ENCODE measurements at places on chromosomes 4 and X. TPM values are rescaled to one million over a fixed set of nuclear protein-coding genes. Genes with fewer than 3 reads are reported as not detected.
A peak's percentile ranks its signal among the peaks of the same experiment; 100 is the strongest.

- H3K27me3 ChIP-seq = no peaks in the 10 kb centered on the region
- H3K36me3 ChIP-seq = peaks cover 3% of the 10 kb centered on the region
- H3K4me1 ChIP-seq = no peaks in the 10 kb centered on the region
These were observed 169.7 kb downstream of the RAP1GDS1 start for GRCh38 chr4:98430708-98431403.

- H3K4me1 ChIP-seq = peaks cover 26% of the 10 kb centered on the region
- no peaks in the 10 kb centered on the region for H3K36me3 ChIP-seq
- H3K4me3 ChIP-seq = no peak overlapping the region
- DNase-seq = no peak
- H3K27me3 ChIP-seq = no peaks in the 10 kb centered on the region
These were observed 7.9 kb downstream of the SPARCL1 start for GRCh38 chr4:87521319-87521718.

DNA sequence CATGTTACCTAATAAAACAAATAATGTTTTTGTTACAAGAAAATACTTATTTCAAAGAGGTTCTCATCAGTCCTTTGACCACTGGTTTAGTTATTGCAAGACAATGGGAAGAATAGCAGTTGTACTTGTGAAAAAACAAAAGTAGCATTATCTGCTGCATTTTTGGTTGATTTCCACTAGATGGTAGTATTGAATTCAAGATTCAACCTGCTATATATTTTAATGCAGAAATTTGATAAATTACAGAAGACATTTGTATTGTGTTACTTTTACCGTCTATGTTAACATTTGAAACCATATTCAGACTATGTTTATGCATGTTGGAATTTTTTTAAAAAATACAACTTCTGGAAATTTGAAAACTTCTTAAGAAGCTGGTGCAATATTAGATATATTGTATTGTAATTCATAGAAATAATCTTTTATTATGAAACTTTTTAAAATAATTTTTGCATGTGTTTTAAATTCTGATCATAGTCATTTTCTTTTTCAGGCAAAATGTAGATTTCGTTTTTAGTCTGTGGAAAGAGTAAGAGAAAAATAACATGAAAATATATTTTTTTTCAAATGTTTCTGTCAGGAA, 56.4 kb downstream of the SPCS3 start:
- no peaks in the 10 kb centered on the region for H3K27me3 ChIP-seq
- H3K4me1 ChIP-seq = peaks cover 4% of the 10 kb centered on the region
- DNase-seq = no peak
- no peak overlapping the region for H3K4me3 ChIP-seq

Gene KIT
- total RNA-seq = 61.8 TPM

- peaks cover 11% of the 10 kb centered on the region for H3K4me1 ChIP-seq
- H3K4me3 ChIP-seq = no peak overlapping the region
- H3K27me3 ChIP-seq = no peaks in the 10 kb centered on the region
- no peak for DNase-seq
These were observed 61.1 kb downstream of the FAM13A start for GRCh38 chr4:88995874-88996273.

DNA sequence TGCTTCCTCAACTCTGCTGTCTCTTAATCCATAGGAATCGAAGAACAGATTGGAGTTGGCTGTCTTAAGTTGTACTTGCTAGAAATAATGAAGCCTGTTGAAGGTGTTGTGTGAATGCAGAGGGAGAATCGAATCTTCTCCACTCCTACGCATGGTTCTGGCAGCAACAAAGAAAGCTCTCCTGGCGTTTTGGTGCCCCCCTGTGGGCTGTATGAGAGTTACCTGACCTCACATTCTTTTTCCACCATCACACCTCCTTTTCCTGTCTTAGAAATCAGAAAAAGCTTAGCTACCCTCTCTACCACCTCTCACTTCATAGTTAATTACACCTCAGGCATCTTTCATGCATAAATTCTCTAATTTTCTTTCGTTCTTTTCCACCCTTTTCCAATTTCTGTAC, 16.3 kb downstream of the KLF8 start:
- peak; percentile 51 for DNase-seq
- H3K27ac ChIP-seq = no peak overlapping the region
- no peaks in the 10 kb centered on the region for H3K27me3 ChIP-seq
- H3K4me3 ChIP-seq = no peak overlapping the region
- no peaks in the 10 kb centered on the region for H3K36me3 ChIP-seq

Gene FATE1
- total RNA-seq = not detected

DNA sequence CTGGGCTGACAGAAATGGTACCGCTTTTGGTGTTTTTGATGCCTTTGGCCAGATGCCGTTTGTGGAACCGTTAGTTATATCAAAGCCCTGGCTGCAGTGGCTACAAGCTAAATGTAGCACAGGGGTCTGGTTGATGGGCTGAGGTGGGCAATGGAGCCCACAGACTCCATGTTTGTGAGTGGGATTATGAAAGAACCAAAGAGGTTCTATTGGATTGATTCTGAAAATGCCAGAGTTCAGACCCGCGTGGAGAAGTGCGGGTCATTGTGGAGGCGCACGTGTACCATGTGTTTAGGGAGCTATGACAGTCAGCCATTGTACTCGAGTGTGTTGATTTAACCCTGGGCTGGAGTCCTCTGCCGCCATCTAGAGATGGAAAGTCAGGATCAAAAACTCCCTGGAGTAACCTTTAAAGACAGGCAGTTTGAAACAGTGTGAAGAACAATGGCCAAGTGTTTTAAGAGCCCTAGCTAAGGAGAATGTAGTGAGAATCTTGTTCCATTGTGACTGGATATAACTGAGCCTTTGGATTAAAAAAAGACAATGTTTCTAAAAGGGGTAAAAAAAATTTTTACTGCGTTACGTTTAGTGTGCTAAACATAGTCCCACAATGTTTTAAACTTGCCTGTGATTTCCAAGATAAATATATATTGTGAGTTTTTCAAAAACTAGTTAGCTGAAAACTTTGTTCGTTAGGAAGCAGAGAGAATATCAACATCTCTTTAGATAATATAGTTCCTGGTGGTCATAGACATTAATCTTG, 12.7 kb downstream of the ART3 start:
- no peak overlapping the region for H3K27ac ChIP-seq
- H3K27me3 ChIP-seq = no peaks in the 10 kb centered on the region
- no peak overlapping the region for H3K4me3 ChIP-seq
- no peaks in the 10 kb centered on the region for H3K36me3 ChIP-seq
- H3K4me1 ChIP-seq = peaks cover 4% of the 10 kb centered on the region

Gene CXorf49
- not detected for total RNA-seq

DNA sequence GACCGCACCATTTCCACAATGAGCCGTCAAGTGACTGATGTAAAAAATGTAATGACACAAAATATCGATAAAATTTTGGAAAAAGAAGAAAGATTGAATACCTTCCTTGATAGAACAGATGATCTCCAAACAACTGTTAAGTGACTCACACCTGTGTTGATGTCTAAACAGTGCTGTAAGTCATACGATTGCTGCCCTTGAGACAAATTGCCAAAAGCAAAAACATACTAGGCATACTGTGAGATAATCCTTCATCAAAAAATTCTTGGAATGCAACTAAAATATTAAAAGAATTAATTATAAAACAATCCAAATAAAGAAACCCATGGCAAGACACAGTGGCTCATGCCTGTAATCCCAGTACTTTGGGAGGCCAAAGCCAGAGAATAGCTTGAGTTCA, 53.4 kb downstream of the HNRNPD start:
- no peaks in the 10 kb centered on the region for H3K27me3 ChIP-seq
- no peak overlapping the region for H3K27ac ChIP-seq
- no peak overlapping the region for H3K4me3 ChIP-seq
- no peaks in the 10 kb centered on the region for H3K4me1 ChIP-seq
- H3K36me3 ChIP-seq = no peaks in the 10 kb centered on the region

- no peaks in the 10 kb centered on the region for H3K27me3 ChIP-seq
- H3K4me3 ChIP-seq = no peak overlapping the region
- H3K4me1 ChIP-seq = no peaks in the 10 kb centered on the region
- DNase-seq = no peak
These were observed 350.0 kb downstream of the SLC7A11 start for GRCh38 chr4:137892134-137892533.

- DNase-seq = no peak
- H3K27me3 ChIP-seq = no peaks in the 10 kb centered on the region
- H3K4me3 ChIP-seq = no peak overlapping the region
- H3K36me3 ChIP-seq = no peaks in the 10 kb centered on the region
- H3K27ac ChIP-seq = no peak overlapping the region
These were observed 43.0 kb upstream of the CDKN2AIP start for GRCh38 chr4:183401473-183401872.

- no peaks in the 10 kb centered on the region for H3K36me3 ChIP-seq
- no peaks in the 10 kb centered on the region for H3K4me1 ChIP-seq
- DNase-seq = peak; percentile 8
- H3K27ac ChIP-seq = peak overlapping the region; percentile 16
- H3K4me3 ChIP-seq = peak overlapping the region; percentile 21
These were observed 497 bp downstream of the HPGD start for GRCh38 chr4:174521800-174522182.

DNA sequence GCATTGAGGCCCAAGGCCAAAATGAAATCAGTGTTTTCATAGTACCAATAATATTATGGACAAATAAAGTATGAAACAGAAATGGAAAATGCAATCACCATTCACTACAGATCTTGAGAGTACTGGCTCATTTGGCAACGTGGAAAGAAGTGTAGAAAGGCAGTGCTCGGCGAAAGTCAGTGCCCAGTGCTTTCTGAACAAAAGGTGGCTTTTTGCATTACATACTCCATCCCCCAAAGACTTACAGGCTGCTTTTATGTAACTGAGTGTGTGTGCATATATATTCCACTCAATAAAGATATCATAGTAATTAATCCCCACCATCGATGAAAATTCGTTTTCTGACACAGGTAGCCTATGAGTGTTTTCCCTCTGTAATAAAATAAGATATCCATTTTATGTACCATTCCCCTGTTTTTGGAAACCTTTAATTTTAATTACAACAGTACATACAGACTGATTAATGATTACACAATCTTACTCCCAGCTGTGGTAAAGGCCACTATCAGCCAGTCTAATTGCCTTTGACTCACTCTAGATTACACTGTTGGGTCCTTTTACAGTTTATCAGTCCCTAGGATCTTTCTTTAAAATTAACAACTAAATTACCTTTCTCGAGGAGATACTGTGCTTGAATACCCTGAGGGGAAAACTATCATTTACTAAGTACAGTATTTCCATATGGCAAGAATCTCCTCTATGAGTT, 65.9 kb downstream of the MAD2L1 start:
- no peaks in the 10 kb centered on the region for H3K4me1 ChIP-seq
- no peak for DNase-seq
- no peaks in the 10 kb centered on the region for H3K36me3 ChIP-seq
- no peak overlapping the region for H3K4me3 ChIP-seq
- no peak overlapping the region for H3K27ac ChIP-seq

Gene PGAM4
- total RNA-seq = not detected

Gene CT45A2
- total RNA-seq = not detected

DNA sequence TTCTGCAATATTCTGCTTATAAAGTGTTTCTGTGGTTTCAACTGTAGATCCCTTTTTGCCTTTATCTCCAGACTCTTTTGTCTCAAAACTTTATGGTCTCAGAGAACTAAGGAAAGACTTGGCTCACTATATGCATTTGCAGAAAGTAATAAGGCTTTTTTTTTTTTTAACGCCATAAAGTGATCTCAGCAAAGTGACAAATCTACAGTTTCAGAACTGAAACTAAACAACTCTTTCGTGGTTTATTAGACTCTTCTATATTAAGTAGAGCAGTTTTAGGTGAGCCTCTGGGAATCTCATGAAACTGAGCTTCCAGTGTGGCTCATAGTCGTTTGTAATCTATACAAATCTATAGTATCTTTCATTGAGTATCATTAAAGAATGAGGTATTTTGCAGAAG, 15.3 kb downstream of the ATP7A start:
- no peak for DNase-seq
- H3K27ac ChIP-seq = no peak overlapping the region
- no peak overlapping the region for H3K4me3 ChIP-seq
- H3K36me3 ChIP-seq = no peaks in the 10 kb centered on the region
- no peaks in the 10 kb centered on the region for H3K27me3 ChIP-seq
- no peaks in the 10 kb centered on the region for H3K4me1 ChIP-seq

DNA sequence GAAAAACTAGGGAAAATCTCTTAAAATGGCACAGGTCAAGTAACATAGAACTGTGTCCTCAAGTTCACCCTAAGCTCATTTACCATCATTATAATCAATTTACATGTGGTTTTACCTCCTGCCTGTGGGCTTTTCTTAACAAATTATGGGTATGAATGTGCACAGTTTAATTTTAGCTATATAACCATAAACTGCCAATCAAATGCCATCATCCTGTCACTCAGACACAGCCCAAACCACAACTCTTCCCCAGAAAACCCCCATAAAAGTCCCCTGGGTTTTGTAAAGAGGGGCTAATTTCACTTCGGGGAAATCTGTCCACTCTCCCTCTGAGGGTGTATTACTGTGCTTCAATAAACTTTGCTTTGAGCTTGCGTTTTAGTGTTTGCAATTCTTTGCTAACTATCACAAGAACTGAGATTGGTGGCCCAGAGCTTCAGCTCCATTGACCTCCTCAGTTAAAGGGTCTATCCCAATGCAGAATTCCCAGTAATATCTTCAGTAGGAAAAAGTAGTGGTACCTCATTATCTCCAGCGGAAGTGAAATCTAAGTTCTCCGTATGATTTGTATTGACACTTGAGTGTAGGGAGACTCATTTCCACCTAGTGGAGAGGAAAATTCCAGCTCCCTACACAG, 394.6 kb downstream of the SPOCK3 start:
- no peaks in the 10 kb centered on the region for H3K27me3 ChIP-seq
- H3K36me3 ChIP-seq = no peaks in the 10 kb centered on the region
- H3K4me3 ChIP-seq = no peak overlapping the region
- no peak overlapping the region for H3K27ac ChIP-seq

Gene DKK2
- total RNA-seq = 0.34 TPM

GRCh38 chrX:140572724-140573123, 67.9 kb upstream of the SOX3 start:
- DNase-seq = peak; percentile 62
- no peaks in the 10 kb centered on the region for H3K27me3 ChIP-seq
- H3K36me3 ChIP-seq = no peaks in the 10 kb centered on the region
- H3K27ac ChIP-seq = no peak overlapping the region
- no peak overlapping the region for H3K4me3 ChIP-seq

DNA sequence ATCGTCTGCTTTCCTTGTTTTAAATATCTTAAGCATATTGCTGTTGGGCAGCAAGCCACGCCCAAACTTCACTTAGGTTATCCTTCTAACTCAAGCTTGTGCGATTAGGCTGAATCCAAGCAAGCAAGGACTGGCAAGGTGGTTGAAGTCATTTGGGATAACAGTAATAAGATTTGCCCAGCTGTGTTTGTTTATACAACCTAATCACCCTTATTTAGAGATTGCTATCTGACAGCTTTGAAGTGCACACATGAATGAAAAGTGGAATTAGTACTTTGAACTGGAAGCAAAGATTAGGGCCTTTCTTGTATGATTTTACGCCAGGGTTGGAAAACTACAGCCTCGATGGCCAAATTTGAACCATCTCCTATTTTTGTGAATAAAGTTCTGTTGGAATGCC, 182.1 kb downstream of the ASB9 start:
- no peak overlapping the region for H3K27ac ChIP-seq
- H3K36me3 ChIP-seq = no peaks in the 10 kb centered on the region
- H3K4me3 ChIP-seq = no peak overlapping the region
- H3K27me3 ChIP-seq = no peaks in the 10 kb centered on the region

DNA sequence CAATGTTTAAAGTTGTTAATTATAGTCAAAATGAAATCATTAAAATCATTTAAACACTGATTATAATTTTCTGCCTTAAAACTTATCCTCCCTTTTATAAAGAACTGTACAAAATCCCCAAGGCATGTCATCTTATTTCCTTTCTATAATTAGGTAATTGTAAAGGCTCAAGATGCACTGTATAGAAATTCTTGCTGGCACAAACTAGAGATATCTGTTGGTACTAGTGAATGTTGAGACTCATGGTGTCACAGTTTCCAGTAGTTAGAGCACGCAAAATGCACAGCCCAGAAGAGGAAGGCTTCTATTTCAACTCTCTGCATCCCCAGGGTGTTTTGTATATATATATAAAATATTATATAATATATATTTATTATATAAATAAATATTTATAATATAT, 22.7 kb upstream of the PLA2G12A start:
- no peak overlapping the region for H3K27ac ChIP-seq
- H3K36me3 ChIP-seq = no peaks in the 10 kb centered on the region

Gene SPANXD
- total RNA-seq = not detected
